ENCODE measurements at places on chromosomes 1 and 21. TPM values are rescaled to one million over a fixed set of nuclear protein-coding genes. Genes with fewer than 3 reads are reported as not detected.

Gene PRELP
- 1.1 TPM for total RNA-seq

Gene NECTIN4
- total RNA-seq, result 0.56 TPM

Gene IVL
- total RNA-seq, result not detected

Gene PPIAL4G
- not detected for total RNA-seq

Gene PLPPR5
- not detected for total RNA-seq

Gene TSSK3
- 0.56 TPM for total RNA-seq

Gene MAN1C1
- 6.5 TPM for total RNA-seq

Gene HES2
- total RNA-seq, result 0.77 TPM

Gene AGMAT
- total RNA-seq, result 2.7 TPM

Gene AQP10
- total RNA-seq, result 0.19 TPM

Gene KLHDC8A
- total RNA-seq, result not detected

Gene CCDC28B
- 17.3 TPM for total RNA-seq

Gene IGSF21
- total RNA-seq, result not detected

Gene TEDDM1
- total RNA-seq, result not detected

Gene GJA9
- not detected for total RNA-seq

Gene HTR6
- total RNA-seq, result not detected

Gene IL12RB2
- total RNA-seq, result not detected

Gene S100A7
- not detected for total RNA-seq

Gene TDRD5
- not detected for total RNA-seq

Gene GBP3
- 63.6 TPM for total RNA-seq

Gene SERPINC1
- not detected for total RNA-seq

Gene MLLT11
- 5.9 TPM for total RNA-seq

Gene ZMYND12
- total RNA-seq, result 1.4 TPM

Gene TAL1
- total RNA-seq, result 0.19 TPM

Gene CCDC185
- not detected for total RNA-seq

Gene LCE1B
- not detected for total RNA-seq

Gene TCEA3
- total RNA-seq, result 10.7 TPM

Gene SYT11
- 59.5 TPM for total RNA-seq

Gene FBLIM1
- 77.0 TPM for total RNA-seq

Gene SLC30A10
- total RNA-seq, result not detected

Gene IGFN1
- total RNA-seq, result 0.28 TPM

Gene PTPRC
- 0.58 TPM for total RNA-seq

Gene SPRR4
- not detected for total RNA-seq

Gene S100A4
- 70.7 TPM for total RNA-seq

Gene NOTCH2NLA
- 80.7 TPM for total RNA-seq

Gene ADAMTS5
- total RNA-seq, result 3.8 TPM

Gene REN
- total RNA-seq, result not detected

Gene NUDT4B
- total RNA-seq, result 29.7 TPM

Gene IKBKE
- 12.7 TPM for total RNA-seq

Gene NIPAL3
- 59.4 TPM for total RNA-seq

Gene OR14K1
- not detected for total RNA-seq

Gene TMEM54
- 25.9 TPM for total RNA-seq

Gene TFF2
- not detected for total RNA-seq

Gene LCE2A
- not detected for total RNA-seq

Gene LAX1
- not detected for total RNA-seq

Gene CLDN19
- total RNA-seq, result under 0.01 TPM

Gene KRTAP10-1
- total RNA-seq, result not detected

Gene GATAD2B
- 2.5 TPM for total RNA-seq
